ENCODE measurements at places on chromosomes 12 and 14. TPM values are rescaled to one million over a fixed set of nuclear protein-coding genes. Genes with fewer than 3 reads are reported as not detected.

GALNT8 gene
- total RNA-seq: 0.20 TPM

EIF2S3B gene
- 7.8 TPM for total RNA-seq

CELA1 gene
- total RNA-seq: not detected

TROAP gene
- total RNA-seq: 1.6 TPM

TMEM30B gene
- 0.20 TPM for total RNA-seq

ANHX gene
- total RNA-seq: not detected

GPR132 gene
- under 0.01 TPM for total RNA-seq

OLR1 gene
- not detected for total RNA-seq
